CD4-positive, alpha-beta T cell treated with Interleukin-2 at 100 ng/mL for 4 hours (primary cell): ENCODE measurements at places on chromosomes 3 and 15.
A peak's percentile ranks its signal among the peaks of the same experiment; 100 is the strongest.

DNA sequence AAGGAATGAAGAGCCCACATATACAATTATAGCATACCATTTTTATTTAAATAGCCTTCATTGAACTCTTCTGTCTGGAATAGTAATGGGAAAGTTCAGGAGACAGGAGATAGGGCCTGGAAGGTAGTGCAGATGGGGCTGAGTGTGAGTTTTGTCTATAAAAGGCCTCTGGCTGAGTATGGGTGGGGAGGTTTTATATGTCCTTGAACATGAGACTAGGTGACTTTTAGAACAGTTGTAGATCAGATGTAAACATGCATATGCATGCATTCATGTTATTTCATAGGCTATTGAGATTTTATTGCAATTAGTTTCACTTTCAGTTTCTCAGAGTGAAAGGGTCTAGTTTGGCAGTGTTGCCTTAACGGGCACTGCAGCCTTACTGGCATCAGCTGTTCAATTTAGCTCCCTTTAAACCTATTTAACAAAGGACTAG lies 27.1 kb downstream of the CGGBP1 start:
- peak; percentile 51 for DNase-seq

DNA sequence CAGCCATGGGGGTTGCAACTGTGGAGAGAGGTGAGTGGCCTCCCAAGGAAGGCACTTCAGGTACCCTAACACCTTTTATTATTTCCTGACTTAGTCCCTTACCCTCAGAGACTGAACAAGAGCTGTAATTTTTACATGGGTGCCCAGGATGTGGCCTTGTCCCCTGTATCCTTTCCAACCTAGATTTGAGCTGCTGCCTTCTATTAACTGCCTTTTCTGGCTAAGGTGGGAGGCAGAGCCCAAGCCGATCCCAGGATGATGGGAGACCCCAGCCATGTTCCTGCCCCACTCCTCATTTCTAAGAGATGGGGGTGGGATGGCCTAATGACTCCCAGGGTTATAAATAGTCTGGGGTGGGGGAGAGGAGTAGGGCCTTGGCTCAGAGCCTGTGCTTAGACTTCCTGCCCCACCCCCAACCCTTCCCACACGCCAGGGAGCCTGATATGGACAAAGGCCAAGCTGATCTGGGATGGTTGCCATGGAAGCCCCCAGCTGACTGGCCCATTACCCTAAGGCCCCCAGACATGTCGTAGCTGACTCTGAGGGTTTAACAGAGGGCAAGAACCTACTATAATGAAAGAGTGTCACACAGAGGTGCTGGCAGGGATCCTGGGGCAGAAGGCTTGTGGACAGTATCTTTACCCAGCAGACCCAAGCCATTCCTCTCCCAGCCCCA lies 1.9 kb downstream of the KLHDC8B start:
- no peak for DNase-seq

GRCh38 chr3:188339410-188340295 lies 185.7 kb downstream of the LPP start:
- DNase-seq = peak; percentile 70

DNA sequence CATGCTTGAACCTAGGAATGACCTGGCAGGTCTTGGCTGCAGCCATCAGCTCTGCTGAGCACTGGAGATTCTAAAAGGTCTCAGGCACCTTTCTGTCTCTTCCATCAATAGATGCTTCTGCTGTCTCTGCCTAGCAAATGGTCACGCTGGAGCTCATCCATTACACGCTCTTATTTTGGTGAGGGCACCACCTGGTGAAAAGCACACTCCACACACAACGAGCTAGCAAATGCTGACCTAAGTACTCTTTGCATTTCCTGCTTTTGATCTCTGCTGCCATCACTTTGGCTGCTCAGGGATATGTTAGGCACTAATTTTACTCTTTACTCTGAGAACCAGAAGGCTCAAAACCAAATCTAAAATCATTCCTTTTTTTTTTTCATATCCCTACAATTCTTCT lies 91.3 kb downstream of the RAB11A start:
- DNase-seq = no peak

- DNase-seq = no peak
Observed at GRCh38 chr15:101152914-101153313, 98.9 kb downstream of the CHSY1 start.

DNA sequence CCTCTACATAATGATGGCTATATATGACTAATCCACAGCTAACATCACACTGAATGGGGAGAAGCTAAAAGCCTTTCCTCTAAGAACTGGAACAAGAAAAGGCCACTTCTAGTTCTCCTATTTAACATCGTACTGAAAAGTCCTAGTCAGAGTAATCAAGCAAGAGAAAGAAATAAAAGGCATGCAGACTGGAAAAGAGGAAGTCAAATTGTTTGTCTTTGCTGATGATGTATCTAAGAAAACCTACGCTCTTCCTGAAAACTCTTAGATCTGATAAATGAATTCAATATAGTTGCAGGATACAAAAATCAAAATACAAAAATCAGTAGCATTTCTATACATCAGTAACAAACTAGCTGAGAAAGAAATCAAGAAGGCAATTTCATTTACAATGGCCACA lies 116.9 kb downstream of the TP63 start:
- no peak for DNase-seq

DNA sequence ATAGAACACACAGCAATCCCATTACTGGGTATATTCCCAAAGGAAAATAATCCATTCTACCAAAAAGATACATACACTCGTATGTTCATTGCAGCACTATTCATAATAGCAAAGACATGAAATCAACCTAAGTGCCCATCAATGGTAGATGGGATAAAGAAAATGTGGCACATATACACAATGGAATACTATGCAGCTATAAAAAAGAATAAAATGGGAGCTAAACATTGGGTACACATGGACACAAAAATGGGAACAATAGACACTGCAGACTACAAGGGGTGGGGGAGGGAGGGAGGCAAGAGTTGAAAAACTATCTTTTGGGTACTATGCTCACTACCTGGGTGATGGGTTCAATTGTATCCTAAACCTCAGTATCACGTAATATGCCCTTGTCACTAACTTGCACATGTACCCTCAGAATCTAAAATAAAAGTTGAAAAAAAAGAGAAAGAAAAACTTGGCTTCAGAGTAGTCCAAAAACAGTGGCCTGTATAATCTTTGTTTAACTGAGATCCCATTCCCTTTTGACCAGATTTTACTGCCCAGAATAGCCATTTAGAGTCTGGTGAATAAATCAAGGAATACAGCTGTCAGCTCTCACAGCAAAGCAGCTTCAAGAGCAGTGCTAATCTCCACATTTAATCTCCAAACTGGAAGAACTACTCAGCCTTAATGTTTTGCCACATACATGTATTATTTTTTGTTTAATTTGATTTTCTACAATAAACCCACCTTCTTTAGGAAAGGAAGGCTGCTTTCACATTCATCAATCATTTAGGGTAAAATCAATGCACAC lies 54.5 kb upstream of the XRN1 start:
- DNase-seq = no peak

GRCh38 chr3:150391161-150391560 lies 16.9 kb upstream of the TSC22D2 start:
- no peak for DNase-seq
